ENCODE measurements at places on chromosomes 12 and 14. TPM values are rescaled to one million over a fixed set of nuclear protein-coding genes. Genes with fewer than 3 reads are reported as not detected.

BEGAIN gene
- total RNA-seq = 7.0 TPM

PRR4 gene
- total RNA-seq = 7.5 TPM

FLRT2 gene
- 69.6 TPM for total RNA-seq

ZNF641 gene
- 21.7 TPM for total RNA-seq

AQP2 gene
- not detected for total RNA-seq

All from glutamatergic neuron (in vitro differentiated cells).